ENCODE measurements at places on chromosomes 6 and 20.

- no peak for DNase-seq
Measured at GRCh38 chr6:161584051-161584450, 310.2 kb upstream of the AGPAT4 start.

DNA sequence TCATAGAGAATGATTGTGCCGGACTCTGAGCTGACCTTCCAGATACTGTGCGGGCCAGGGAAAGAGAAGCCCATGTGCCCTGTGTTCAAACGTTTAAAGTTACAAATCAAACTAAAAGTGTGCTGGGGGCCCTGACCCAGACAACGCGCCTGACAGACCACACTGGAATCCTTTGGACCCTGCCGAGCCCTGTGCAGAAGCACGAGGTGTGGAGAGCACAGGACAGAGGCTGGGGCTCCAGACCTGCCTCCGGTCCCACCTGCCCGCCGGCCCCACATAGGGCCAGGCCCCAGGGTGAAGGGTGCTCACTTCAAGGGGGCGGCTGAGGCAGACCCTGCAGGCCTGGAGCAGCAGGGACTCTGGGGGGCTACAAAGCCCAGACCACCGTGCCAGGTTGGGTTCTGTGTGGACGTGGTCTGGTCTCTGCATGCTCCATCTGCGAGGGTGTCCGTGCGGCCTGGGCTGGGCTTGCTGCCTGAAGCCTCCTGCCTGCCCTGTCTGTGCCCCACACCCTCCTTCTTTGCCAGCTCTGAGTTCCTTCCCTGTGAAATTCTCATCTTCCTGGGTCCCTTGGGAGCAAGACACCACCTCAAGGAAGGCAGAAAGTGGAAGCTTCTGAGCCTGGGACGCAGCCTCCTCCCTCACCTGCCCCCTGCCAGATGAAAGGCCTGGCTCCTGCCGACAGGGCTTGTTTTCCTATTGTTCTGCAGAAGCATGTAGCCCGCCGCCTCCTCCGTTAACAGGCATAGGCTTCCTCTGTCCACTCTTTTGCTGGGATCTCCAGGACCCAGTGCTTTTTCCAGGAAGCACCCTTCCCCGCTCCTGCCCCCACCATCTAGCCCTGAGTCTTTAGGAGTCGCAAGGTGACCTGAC, 186.2 kb downstream of the ERMARD start:
- DNase-seq: no peak

DNA sequence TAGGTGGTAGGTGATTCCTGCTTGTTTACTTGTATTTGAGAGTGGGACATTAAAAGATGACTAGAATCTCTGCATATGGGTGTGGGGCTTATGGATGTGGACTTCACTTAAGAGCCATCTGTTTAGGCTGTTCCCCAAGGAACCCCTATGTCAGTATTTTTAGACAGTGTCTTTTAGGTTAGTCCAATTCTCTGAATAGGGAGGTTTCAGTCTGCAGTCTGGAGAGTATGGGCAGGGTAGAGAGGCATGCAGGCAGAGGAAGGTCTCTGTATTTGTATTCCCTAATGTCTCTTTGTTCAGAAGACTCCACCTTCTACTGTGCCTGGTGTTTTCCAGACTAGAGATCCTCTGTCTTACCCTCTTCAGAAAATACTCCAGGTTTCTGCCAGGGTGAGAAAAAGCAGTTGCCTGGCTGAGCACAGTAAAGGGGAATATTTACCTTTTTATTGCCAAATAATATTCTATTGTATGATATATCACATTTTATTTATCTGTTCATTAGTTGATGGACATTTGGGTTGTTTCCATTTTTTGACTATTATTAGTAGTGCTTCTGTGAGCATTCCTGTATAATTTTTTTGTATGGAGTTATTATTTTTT, 19.1 kb downstream of the SLX4IP start:
- DNase-seq: no peak

DNA sequence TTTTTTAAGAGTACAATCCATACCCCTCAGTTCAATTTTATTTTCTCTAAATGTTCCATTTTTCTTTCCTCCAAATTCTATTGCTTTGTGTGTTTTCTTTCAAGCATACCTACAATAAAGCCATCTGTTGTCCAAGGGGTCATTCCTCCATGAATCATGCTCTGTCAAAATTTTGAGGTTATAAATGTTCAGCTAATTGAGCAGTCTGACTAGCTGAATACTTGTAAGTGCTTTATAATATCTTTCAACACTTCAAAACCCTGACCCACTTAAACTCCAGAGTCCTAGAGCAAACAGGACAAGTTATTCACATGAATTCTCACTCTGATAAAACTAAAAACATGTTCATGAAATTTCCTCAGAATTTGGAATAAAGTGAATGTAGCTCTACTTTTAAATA, 33.4 kb upstream of the EYA4 start:
- DNase-seq: no peak

DNA sequence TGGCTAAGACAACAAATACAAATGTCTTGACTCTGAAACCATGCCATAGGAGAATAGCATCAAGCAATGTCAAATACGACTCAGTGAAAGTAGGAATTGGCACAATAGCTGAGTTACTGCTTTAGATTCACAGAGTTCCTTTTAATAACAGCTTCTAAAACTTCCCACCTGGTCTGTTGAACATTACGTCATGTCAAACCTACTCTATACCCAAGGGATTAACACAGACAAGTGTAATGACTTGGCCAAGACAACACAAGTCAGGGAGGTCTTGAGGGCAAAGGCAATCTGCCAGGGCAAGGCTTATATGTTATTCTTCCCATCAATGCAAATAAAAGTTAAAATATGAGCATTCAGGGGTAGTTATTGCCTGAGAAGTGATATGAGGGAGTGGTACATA, 265.1 kb upstream of the PRDM1 start:
- no peak for DNase-seq
